Activated CD4-positive, CD25-positive, alpha-beta regulatory T cell (primary cell): ENCODE measurements at places on chromosomes 16 and 17.

DNA sequence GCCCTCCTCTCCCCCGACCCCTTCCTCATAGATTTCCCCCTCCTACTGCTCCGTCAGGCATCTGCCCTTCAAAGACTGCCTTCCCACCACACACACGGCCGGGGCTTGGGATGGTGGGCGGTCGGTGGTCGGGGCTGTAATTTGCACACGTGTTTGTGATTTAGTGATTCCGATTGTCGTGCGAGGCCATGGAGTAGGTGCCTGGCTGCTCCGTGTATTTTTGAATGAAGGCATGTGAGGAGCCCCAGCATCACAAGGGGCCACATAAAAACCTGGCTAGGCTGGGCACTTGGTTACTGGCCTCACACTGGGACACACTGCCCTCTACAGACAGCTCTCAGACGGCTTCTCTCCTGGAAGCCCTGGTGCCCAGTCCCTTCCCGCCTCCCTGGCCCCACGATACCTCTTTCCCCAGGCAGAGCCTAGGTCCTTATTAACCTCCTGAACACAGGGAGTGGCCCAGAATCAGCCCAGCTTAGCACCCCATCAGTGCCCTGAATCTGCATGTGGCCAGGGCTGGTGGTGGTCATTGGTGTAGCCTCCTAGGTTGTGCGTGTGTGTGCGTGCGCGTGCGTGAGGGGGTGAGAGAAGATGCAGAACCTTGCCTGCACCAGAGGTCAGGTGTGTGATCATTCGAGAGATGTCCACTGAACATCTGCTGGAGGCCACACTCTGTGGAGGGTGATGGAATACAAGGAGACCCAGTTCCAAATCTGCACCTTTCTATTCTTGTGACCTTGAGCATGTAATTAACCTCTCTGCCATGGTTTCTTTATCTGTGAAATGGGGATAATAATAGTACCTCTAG is 1.3 kb upstream of the SOCS1 start:
- DNase-seq = peak; percentile 31

- DNase-seq = no peak
Observed at GRCh38 chr17:15311996-15312395, 29.4 kb downstream of the TEKT3 start.

DNA sequence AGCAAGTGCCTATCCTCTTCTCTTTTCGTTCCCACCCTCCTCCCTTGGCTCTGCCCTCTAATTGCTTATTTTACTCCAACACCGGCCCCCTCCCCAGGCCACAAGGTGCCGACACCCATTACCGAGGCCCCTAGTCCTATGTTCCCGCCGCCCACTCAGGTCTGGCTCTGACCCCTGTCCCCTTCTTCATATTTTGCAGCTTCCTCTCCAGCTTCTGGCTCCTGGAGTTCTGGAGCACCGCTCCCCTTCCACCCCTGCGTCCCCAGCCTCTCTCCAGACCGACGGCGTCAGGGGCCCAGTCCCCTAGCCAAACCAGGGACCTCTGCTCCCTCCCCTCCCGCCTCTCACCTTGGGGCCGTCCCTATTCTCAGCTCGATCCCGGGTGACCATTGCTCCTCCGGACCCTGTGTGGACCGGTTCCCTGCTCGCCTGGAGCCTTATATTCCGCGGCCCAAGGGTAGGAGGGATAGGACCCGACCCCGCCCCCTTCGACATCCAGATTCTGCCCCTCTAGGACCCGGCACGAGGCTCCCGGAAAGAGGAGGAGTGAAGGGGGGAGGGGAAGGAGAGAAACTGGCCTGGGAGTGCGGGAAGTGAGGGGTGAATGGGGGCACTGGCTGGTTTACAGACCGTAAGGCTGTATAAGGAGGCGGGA is at the start of gene HES7:
HES7 (minus strand) TSS at position 412 of the 655 bp plus-strand sequence; CDS start at position 390, 22 bp downstream.
- no peak for DNase-seq

GRCh38 chr16:58853854-58854791 is 120.0 kb upstream of the GOT2 start:
- no peak for DNase-seq

DNA sequence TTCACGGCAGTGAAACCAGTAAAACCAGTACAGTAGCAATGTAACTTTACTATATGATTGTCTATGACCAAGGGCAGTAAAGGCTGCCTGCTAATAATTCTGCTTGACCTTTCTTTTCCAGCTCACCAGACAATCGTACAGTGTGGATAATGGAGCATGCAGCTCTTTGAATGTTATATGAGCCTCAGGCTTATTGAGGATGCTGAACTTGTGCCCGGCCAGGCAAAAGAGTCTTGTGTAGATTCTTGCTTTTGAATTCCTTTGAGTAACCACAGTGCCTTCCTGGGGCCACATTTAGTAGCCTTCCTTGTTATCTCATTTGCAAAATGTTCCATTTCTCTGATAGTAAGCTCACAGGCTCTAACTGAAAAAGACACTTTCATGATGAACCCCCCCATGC is 131.8 kb downstream of the CDH11 start:
- no peak for DNase-seq

- DNase-seq = no peak
Observed at GRCh38 chr17:48330421-48330820, 99.6 kb downstream of the SKAP1 start.

GRCh38 chr16:84425696-84426095 is 57.4 kb downstream of the ATP2C2 start:
- no peak for DNase-seq

- DNase-seq = no peak
Observed at GRCh38 chr17:44556832-44557606, at the start of gene FZD2. TSS of gene FZD2 (plus strand) at chr17:44557484. CDS start at chr17:44557689, 205 bp downstream.

DNA sequence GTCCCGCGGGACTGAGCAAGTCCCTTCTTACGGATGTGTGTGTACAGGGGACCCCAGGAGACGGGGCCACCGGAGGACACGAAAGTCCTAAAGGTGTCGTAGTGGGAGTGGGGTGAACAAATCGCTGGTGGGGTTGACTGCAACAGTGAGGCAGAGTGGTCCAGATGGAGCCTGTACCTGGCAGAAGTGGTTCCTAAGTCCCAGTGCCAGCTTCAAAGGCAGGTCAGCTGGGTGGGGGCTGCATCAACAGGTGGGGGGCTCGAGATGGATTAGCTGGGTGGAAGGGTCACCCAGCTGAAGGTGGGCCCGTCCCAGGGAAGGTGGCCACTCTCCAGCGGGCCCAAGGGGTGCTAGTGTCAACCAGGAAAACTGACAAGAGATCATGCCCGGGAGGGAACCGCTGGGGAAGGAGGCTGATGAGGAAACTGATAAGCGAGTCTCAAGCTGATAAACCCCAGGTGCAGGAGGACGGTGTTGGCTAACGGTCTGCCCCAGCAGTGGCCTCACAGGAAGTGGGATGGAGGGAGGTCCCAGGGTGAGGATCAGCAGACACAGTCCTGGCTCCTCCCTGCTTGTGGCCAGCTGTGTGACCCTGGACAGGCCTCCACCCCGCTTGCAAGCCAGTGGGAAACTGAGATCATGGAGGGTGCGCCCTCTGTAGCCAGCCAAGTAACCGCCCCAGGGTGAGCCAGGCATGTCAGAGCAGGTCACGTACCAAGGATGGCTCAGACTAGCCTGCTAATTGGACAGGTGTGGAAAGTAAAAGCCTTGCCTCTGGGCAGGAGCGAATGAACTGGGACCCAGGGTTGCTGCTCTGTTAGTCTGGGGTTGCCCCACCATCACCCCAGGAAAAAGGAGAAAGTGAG is 1.0 kb downstream of the ORAI3 start:
- no peak for DNase-seq

- no peak for DNase-seq
Observed at GRCh38 chr16:88062341-88063210, 111.3 kb downstream of the BANP start.

GRCh38 chr17:73431401-73432205 is 119.8 kb upstream of the CDC42EP4 start:
- DNase-seq = no peak

DNA sequence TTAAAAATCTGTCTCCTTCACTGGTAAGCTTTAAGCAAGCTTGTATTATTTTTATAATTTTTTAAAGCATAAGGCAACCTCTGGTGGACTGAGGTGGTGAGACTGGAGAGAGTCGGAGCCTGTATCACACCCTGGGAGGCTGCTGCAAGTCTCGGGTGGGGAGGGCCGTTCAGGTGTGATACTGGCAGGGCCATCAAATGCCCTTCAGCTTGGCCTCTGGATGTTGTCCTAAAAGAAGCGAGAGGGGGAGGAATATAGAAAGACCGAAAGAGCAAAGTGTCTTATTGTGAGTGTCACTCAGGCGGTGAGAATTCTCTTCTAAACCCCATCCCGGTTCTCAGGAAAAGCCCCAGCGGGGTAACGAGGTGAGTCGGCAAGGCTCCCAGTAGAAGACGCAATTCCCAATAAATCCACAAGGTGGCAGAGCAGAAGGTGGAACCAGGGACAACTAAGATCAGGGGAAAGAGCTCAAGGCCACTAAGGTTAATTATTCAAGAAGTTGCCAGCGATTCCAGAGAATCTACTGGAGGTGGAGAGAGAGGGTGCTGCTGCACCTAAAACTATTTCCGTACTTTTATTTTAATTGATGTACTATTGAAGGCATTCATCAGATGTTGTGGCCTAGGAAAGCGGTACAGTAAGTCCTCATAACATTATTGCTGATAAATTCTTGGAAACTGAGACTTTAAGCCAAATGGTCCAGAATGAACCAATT is 14.1 kb downstream of the C17orf67 start:
- DNase-seq = peak; percentile 39

DNA sequence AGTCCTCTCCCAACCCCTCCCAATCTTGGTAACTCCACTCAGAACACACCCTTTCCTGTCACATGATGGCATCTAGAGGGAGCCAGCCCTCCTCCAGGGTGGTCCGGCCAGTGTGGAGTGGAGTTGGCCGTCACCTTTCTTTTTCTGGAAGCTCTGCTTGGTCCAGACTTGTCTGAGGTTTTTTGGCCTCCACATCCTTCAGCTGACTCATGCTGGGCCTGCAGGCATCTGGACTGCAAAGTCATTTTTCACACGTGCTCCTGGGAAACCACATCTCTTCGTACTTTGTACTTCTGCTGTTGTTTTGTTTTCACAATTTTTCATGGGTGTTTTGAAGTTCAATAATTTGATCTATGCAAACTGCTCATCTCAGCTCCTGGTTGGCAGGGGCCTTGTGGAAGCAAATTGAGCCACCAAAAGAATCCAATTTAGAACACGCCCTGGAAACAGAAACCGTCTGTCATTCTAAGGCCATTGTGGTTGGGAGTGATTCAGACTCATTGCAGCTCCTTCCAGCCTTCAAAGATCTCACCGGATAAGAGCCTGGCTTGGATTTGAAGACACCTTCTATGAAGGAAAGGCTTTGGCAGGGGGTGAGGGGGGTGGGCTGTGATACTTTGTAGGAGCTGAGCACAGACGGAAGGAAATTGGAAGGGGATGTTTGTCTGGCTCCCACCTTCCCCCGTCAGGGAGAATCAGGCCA is 42.4 kb upstream of the NF1 start:
- no peak for DNase-seq

DNA sequence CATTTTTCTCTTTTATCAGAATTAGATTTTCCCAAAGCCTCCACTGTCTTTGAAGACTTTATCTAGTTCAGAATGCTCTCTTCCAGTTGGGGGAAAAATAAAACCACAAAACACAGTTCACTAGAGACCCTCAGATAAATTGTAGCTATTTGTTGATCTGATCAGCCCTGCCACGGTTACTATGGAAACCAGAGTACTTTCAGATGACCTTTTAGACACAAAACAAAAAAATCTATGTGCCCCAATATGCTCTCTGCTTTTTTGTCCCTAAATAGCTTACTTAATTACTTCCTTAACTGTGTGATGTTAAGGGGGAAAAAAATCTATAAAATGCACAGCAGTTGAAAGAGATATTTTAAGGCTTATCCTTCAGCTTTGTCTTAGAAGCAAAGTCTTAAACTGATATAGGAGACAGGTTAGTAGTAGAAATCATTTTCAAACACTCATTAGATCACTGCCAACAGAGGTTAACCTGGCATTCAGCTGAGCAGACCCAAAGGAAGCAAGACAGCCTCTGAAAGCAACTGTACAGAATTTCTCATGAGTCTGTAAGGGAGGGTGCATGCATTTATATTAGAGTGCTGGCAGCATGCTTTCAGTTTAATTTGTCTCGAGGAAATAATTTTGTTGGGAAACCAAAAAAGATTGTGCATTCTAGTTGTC is 129.9 kb upstream of the CACNG5 start:
- no peak for DNase-seq

GRCh38 chr16:86722970-86723369 is 144.6 kb downstream of the FOXL1 start:
- no peak for DNase-seq

DNA sequence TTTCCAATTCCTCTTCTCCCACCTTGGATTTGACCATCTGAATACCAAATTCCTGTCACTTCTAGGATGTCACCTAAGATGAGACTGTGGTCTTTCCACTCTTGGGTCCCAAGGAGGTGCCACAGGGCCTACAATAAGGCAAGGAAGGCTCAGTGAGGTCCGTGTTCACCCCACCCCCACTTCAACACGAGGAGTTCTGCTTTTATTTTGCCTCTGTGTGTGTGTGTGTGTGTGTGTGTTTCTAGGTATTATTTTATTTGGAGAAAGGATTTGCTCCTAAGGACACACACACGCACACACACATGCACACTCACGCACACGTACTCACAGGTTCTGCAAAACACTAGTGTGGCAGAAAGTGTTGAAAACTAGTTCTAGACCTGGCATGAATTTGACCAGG is 24.5 kb upstream of the PHOSPHO1 start:
- DNase-seq = no peak

DNA sequence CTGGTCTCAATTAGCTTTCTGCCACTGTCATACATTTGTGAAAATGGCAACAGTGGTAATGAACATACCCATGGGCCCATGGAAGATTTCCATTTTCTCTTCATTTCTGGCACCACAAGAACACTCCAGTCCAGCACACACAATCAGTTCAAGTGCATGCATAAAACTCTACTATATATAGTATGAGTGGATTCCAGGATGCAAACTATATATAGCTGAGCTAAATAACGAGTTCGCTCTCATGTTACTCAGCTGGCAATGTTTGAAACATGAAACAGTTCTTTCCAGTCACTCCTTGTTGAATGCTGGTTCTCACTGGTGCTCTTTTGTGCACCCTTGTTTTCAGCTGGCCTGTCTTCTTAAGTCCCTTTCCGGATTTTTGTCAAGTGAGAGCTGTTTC is 75.2 kb upstream of the DHX40 start:
- no peak for DNase-seq

DNA sequence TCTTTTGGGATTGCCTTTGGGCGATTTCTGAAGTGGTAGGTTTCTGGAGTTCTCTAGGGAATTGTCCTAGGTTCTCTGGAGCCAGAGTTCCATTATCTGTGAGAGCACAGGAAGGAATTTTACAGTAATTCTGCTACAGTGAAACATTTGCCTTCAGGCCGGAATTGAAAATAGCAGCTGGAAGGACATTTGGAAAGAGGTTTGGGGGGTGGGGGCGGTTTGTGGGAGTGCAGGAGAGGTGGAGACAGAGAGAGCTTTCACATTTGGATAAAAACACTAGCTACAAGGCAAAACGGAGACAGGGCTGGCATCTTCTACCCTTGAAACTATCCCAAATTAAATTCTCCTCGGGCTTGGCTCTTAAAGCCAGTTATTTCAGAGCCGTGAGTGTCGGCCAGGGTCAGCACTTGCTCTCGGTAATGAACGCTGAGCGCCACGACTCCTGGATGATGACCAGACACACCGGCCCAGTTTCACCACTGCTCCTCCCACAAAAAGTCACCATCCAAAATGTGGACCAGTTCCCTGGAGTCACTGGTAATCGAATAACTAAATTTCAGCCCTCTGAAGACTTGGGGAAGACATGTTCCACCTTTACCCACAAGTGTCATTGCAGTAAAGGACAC is 67.7 kb upstream of the TANC2 start:
- DNase-seq = no peak

- no peak for DNase-seq
Observed at GRCh38 chr16:66131156-66131807, 235.2 kb upstream of the CDH5 start.
